ENCODE measurements at places on chromosomes 7 and 10.

DNA sequence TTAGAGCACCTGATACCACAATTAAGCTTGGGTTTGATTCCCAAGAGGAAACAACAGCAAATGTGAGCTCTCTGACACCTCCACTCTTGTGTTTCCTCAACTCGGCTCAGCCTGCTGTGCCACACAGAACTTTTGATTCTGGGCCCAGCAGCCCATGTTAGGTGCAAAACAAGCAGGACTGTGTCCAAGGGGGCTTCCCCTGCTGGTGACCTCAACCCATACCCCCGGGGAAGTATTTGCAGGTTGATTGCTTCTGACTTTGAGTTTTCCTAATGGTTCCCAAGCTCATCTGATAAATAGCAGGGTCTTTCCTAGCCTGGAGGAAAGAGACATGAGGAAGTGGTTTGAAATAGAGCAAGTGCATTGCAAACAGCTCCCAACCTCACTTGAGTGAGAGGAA is 43.5 kb upstream of the ADAM12 start:
- no peak for DNase-seq

- DNase-seq = no peak
Observed at GRCh38 chr10:42780456-42780855, 2.1 kb upstream of the BMS1 start.

- DNase-seq = no peak
Observed at GRCh38 chr7:141421306-141421705, 129.9 kb upstream of the AGK start.

DNA sequence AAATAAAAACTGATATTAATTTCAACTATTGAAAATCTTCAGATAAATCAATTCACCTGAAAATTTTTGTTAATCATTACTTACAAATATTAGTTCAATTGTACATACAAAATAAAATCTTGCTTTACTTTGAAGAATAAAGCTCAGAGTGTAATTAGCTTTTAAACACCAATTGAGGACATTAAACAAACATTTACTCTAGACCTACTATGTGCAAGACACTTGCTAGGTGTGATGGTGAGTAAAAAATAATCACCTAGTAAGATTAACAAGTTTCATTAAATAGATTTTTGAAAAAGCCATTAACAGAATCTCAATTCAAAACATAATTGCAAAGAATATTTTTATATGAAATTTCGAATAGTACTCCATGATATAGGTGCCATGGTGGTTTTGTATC is 3.9 kb upstream of the MLLT10 start:
- DNase-seq = no peak

- DNase-seq = no peak
Observed at GRCh38 chr7:898460-898854, 22.1 kb downstream of the GET4 start.

Measured in astrocyte of the spinal cord (primary cell).